ENCODE measurements at places on chromosomes 16 and 17.

DNA sequence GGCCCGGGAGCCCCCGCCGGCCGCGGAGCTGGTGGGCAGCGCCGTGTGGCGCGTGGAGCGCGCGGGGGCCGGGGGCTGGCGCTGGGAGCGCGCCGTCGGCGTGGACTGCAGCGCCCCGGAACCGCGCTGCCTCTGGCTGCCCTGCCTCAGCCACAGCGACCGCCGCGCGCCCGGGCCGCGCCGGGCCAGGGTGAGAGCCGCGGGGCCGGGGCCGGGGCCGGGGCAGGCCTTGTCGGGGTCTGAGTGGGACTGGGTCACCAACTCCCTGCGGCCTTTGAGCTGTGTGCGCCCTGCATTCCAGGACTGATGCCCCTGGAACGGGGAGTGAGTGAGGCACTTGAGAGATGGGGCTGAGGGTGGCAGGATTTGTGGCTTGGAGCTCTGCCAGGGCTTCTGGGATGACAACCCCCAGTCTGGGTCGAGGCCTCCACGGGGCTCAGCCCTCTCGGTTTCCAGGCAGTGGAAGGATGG, 25.7 kb downstream of the ARHGAP23 start:
- peak; percentile 76 for DNase-seq

- no peak for DNase-seq
These were observed 143.9 kb downstream of the AATF start for GRCh38 chr17:37092701-37093100.

GRCh38 chr16:67156143-67156844, 3.4 kb downstream of the TRADD start:
- DNase-seq, result no peak

GRCh38 chr17:82435103-82435502, 15.4 kb downstream of the CYBC1 start:
- no peak for DNase-seq

DNA sequence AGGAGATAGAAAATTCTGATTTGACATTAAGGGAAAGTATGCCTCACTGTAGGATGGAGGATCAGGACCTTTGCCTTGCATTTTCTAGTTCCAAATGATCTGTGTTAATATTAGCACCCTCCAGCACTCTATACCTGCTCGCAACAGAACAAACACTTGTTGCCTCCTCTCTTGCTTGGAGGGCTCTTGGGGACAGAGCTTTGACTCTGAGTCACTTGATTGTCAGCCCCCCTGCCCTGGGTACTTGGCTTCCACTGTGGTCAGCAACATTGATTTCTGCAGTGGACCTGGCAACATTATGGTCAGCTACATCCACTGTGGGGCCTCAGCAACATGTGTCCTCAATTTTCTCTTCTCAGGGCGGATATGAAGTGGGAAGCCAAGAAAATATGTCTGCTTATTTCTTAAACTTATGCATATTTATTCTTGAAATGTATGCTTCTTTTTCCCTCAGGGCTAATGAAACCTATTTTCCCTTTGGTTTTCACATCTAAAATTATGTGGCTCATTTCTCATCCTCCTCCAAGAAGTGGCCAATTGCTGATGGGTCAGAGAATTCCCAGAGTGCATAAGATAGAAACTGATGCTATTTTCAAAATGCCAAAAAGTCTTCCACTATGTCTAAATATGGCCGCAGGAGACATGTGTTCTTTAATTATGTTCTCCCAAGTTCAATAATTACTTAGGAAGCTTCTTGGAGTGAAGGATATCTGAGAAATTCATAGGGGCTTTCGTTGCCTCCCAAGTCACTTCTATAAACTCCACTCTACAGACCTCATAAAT, 94.6 kb upstream of the SMIM36 start:
- no peak for DNase-seq

DNA sequence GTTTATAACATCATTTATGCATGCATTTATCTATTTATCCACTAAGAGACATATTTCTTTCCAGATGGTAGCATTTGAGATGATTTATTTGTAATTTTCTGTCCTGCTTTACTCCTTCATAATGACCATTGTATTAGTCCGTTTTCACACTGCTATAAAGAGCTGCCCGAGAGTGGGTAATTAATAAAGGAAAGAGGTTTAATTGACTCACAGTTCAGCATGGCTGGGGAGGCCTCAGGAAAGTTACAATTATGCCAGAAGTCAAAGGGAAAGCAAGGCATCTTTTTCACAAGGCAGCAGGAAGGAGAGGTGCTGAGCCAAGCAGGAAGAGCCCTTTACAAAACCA, 28.6 kb downstream of the TRIM25 start:
- DNase-seq, result no peak

GRCh38 chr17:37026531-37026869, 77.7 kb downstream of the AATF start:
- no peak for DNase-seq

- DNase-seq, result peak; percentile 2
These were observed 1.4 kb downstream of the DHX33 start for GRCh38 chr17:5467416-5467815.

- no peak for DNase-seq
These were observed 119.1 kb downstream of the BRIP1 start for GRCh38 chr17:61744252-61744651.

DNA sequence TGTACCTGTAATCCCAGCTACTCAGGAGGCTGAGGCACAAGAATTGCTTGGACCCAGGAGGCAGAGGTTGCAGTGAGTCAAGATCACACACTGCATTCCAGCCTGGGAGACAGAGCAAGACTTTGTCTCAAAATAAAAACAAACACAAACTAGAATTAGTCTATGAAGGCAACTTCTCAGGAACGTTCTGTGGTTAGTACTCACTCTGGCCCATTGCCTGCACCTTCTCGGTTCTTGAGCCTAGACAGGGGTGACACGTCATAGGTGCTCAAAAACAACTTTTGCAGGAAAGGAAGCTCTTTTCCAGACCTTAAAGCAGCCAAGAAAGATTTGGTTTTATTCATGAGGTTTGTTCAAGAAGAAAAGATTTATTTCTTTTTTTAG, 22.3 kb upstream of the CNOT1 start:
- DNase-seq, result no peak

DNA sequence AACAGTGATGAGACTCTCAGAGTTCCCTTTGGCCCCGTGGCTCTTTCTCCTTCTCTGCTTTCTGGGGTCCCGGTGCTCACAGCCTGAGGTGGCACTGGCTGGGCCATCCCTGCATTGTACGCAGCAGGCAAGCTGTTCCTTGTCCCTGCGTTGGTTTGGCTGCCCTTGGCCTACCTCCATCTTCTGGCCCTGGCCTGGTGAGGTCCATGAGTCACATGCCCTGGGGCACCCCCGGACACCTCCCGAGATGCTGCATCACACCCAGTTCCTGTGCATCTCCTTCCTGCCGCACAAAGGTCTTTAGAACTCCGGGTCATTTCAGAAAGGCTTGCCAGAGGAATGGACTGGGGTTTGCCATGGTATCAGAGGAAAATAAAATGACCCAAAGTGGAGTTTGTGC, 9.5 kb downstream of the SULT1A2 start:
- no peak for DNase-seq

DNA sequence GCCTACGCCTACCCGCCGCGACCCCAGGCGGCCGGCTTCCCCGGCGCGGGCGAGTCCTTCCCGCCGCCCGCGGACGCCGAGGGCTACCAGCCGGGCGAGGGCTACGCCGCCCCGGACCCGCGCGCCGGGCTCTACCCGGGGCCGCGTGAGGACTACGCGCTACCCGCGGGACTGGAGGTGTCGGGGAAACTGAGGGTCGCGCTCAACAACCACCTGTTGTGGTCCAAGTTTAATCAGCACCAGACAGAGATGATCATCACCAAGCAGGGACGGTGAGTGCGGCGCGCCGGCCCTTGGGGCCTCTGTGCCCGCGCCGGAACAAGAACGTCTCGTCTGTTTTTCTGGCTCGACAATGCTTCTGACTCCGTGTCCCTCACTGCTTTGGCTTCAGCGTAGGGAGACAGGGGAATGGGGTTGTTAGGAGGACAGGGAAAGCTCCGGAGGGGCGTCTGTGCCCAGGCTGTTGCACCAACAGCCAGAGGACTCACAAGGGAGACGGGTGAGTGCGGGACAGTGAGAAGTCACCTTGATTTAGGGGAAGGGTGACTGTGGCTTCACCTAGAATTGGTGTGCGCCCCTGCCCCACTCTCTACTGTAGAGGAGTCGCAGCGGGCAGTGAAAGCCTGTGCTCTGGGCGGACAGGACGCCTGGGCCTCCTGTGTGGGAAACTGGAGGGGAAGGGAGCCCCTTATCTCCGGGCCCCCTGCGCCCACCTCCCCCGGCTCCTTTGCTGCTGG, 806 bp downstream of the TBX21 start:
- no peak for DNase-seq

DNA sequence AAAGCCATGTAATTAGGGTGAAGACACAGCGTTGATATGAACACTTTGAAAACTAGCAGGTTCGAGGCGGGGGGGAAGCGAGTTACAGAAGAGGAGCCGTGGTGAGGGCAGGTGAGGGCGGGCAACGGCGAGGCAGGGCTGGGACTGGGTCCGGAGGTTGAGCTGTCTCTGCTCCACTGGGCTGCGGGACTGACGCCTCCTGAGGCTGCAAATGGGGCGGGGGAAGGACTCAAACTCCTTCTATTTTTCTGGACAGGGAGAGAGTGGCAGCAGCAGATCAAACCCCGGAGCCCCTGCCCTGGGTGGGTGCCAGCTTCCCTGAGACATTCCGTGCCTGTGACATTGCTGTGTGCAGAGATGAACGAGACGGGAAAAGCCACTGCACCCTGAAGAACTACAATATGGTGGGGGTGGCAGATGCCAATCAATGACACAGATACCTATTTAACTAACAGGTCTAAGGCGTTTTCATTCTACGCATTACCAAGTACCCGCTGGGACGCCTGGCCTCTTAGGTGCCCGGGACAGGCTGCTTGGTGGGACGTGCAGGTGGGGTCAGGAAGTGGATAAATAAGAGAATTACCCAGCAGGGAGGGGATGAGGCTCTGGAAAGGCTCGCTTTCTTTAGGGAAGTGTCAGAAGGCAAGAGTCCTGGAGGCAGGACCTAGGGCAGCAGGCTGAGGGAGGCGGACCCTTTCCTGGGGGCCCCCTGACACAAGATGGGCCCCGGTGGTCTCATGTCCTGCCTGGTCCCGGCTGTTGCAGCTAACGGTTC, 30.4 kb downstream of the RPH3AL start:
- DNase-seq, result no peak

- DNase-seq, result no peak
These were observed 10.6 kb downstream of the CDH16 start for GRCh38 chr16:66908116-66908515.

DNA sequence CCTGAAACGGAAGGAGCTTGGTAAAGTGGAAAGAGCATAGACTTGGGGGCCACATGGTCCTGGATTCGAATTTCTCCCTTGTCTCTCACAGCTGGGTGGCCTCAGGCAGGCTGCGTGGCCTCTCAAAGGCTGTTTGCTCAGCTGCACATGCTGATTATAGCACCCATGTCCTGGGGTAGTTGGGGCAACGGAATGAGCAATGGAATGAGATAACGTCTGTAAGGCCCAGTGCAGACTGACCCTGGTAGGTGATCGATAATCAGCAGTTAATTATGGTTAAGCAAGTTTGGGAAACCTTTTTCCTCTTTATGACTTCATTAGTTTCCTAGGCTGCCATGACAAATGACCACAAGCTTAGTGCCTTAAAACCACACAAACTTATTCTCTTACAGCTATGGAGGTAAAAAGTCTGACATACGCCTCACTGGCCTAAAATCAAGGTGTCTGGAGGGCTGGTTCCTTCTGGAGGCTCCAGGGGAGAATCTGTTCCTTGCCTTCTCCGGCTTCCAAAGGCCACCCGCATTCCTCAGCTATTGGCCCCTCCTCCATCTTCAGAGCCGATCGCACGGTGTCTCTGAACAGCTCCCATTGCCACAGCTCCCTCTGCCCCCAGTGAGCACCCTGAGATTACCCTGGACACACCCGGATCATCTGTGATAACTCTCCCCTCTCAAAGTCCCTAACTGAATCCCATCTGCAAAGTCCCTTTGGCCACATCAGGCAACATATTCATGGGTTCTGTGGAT, 294.9 kb upstream of the FOXF1 start:
- DNase-seq, result no peak

GRCh38 chr17:57909551-57909950, 45.7 kb downstream of the CUEDC1 start:
- DNase-seq, result no peak

GRCh38 chr16:67685388-67686112, 18.9 kb downstream of the C16orf86 start:
- DNase-seq, result no peak

DNA sequence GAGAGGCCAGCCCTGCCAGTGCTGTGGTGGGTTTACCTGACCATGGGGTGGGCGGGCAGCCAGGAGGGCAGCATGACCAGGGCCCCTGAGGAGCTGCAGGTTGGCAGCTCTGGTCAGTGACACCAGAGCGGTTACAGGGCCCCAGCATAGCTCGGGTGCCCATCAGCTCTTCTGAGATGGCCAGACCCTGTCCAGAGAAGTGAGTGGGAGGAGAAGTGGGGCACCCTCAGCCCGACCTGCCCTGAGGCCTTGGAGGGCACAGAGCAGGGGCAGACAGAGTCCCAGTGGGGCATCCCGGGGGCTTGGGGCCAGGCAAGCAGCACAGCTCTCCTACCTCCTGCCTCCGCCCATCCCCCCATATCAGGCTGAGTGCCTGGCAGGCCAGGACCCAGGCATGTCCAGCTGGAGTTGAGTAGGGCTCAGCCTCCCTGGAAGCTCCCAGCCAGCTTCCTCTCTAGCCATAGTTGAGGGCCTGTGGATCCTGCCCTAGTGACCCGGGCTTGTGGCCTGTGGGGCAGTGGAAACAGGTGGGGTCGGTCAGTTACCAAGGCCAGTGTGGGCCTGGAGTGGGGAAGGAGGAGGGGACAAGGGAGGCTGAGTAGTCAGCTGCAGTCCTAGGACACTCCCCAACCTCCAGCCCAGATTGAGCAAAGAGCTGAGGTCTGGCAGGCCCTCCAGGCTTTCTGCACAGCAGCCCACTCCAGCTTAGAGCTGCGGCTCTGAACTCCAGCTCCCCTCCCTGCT, 83.5 kb downstream of the AMFR start:
- no peak for DNase-seq

DNA sequence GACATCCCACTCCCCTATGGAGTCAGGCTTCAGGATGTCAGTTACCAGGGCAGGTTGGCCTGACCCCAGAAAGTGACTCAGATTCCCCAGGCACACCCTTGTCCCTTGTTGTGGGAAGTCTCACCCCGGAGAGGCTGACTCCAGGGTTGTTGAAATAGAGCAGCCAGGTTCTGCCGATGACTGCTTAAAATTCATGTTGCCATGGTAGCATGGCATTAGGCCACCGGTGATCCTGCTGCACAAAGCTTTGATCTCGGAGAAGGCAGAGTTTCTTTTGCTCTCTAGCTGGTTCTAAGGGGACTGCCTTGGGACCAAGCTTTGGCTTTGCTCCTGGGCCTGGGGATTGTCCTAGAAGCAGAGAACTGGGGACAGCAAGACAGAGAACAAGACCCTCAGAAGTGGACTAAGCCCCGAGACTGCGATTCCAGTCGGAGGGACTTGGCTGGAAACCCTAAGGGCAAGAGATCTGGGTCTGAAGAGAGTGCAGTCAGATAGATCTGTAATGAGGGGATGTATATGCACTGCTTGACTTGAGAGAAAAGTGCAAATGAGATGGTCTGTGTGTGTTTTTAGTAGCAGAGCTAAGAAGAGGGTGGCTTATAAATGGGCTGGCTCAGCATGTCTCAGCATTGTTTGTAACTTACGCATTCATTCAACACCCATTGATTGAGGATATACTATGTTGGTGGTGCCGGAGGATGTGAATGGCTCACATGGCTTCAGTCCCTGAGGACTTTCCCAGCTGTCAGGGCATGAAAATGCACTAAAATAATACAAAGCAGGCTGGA, 106.9 kb downstream of the RGS9 start:
- peak; percentile 65 for DNase-seq

GRCh38 chr16:23182206-23182678, 303 bp upstream of the SCNN1G start:
- peak; percentile 43 for DNase-seq

GRCh38 chr17:79609049-79609589, 1.7 kb downstream of the RBFOX3 start:
- DNase-seq, result no peak

All from fibroblast of skin of back (primary cell).